ENCODE measurements at places on chromosomes 7 and 10.

GRCh38 chr7:69992938-69993337 lies 394.7 kb downstream of the AUTS2 start:
- DNase-seq = no peak

DNA sequence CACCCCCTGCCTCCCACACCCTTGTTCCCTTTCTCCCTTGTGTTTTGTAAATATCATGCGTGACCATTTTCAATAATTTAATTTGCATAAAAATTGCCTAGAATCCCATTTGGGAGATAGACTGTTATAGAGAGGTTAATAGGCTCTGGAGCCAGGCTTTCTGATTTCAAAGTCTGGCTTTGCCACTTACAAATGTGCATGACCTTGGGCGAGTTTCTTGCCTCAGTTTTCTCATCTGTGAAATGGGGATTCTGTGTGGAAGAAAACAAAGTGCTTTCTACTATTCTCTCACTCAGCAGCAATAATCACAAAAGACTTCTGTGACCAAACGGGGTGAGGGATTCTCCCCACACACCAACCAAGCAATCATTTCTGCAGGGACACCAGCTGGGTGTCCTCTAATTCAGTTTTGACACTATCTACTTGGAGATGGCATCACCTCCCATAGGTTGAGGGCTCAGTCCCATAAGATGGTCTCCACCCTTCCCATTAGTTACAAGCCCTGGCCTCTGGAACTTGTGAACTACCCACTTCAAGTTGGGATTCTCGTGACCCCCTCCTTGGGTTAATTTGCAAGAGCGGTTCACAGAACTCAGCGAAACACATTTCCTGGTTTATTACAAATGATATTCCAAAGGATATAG lies 3.5 kb upstream of the ZNF22 start:
- no peak for DNase-seq

DNA sequence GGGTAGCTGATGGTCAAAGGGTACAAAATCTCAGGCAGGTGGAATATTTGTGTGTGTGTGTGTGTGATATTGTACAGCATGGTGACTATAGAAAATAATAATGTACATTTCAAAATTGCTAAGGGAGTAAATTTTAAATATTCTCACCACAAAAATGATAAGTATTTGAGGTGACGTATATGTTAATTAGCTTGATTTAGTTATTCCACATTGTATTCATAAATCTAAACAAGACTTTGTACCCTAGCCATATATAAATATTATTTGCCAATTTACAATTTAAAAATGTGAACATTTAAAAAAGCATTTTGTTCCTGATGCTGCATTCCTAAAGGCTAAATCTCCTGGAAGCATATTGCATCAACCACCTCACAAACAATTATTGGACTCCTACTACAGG lies 47.0 kb downstream of the PFKFB3 start:
- no peak for DNase-seq

DNA sequence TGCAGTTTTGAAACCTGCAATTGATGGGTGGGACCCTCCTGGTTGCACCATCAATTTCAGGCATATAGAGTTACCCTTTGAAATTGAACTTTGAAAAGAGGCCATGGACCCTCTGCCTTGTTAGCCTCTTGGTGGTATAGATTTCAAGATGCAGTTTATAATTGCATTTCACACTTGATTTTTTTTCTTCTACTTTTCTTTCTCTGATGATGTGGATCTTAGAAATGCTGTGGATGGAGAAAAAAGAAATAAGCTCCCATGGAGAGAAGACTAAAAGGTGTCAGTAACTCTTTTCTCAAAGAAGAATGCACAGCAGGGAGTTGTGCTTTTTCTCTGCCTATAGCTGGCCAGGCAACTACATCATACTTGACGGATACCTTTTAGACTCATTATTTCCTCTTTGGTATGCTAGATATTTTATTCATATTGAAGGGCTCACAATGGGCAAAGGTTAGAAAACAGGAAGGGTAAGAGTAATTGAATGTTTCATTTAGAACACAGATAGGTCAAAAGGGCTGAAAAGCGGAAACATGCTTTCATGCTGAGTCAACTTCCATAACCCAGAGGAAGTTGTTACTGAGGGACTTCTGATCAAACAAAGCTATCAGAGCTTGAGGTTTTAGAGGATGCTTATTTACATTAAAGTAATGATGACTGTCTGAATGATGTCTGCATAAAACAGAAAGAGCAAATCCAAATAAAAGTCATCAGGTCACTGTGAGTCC lies 773.2 kb upstream of the LRRN3 start:
- no peak for DNase-seq

- peak; percentile 75 for DNase-seq
Measured at GRCh38 chr10:71737001-71737833, 17.6 kb upstream of the C10orf105 start.

DNA sequence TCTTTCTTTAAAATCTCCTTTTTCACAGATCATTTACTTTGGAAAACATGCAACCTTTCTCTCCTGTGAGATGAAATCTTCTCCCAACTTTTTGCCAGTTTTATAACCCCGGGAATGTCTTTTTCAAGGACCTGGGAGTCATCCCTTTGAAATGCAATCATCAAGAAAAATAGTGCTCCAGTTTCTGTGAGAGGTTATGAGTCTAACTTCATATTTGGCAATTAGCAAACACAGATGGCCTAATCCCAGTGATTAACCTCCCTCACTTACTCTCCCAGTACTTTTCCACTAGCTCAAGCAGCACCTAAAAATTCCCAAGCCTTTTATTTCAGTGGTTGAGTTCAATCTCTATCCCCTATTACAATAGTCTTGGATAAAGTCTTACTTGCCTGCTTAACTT lies 185.8 kb upstream of the TMEM106B start:
- no peak for DNase-seq

DNA sequence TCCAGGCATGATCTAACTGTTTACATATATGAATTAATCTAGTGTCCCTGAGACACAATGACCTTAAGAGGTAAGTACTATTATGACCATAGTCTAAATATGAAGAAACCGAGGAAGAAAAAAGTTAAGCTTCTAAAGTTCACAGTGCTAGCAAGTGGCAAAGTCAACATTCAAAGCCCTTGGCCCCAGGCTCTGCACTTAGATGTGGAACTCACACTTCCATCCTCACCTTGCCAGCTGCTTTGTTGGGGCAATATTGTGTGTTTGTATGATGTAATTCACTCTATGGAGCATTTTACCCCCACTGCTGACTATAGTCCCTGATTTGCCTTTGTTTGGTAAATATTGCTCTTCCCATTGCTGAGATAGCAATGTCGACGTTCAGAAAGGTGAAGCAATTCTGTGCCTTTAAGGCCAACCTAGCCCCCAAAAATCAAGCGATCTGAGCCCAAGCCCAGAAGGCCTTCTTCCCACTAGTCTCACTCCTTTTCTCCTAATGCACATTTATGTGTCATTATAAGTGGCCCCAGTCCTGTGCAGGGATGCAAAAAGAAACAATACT lies 487.6 kb upstream of the ZMIZ1 start:
- DNase-seq = no peak

DNA sequence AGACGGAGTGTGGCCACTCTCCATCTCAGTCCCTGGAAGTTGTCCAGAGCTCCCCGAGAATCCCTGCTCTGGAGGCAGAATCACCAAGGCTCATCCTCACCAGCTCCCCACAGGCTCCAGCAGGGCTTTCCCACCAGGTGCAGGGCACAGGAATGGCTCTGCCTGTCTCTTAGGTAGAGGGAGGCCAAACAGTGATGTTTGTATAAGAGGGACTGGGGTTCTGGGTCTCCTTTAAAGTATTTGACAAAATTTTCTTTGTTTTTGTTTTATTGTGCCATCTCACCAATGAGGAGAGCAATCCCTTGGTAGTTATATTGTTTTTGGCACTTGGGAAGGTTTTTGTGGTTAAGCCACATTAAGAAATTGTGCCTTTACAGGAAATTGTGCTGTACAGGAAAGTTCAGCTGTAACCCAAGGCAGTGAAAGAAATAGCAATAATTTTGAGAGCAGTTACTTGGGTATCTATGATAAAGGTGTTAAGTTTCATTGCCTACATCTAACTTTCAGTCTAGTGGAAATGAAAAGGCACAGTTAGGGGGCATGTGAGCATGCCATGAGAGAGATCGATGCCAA lies 219.3 kb upstream of the PRSS58 start:
- DNase-seq = no peak

GRCh38 chr10:44334621-44335184 lies 50.2 kb downstream of the CXCL12 start:
- DNase-seq = no peak

GRCh38 chr10:66604195-66604594 lies 321.6 kb upstream of the LRRTM3 start:
- DNase-seq = no peak

DNA sequence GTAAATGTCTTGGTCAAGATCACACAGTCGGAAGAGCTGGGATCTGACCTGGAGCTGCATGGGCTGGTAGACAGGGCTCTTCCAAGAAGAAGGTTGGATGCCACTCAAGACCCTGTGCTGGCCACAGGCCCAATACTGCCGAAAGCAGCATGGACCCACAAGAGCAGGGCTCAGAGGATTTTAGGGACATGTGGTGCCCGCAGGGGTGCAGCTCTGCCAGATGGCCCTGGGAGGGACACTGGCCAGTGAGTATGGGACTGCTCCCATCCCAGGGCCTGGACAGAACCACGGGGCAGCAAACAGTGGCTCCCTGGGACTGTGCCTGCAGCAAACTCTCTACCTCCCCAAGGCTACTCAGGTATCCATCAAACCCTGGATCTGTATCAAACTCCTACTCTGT lies 12.4 kb downstream of the MAT1A start:
- no peak for DNase-seq

- DNase-seq = no peak
Measured at GRCh38 chr7:86908948-86909347, 150.5 kb downstream of the ELAPOR2 start.

Measured in stimulated activated CD4-positive, alpha-beta T cell treated with anti-CD3 and anti-CD28 coated beads, Interleukin-4, amount 100 ng/mL, for 4 hours (primary cell).